ENCODE measurements at places on chromosomes 7 and 10. TPM values are rescaled to one million over a fixed set of nuclear protein-coding genes. Genes with fewer than 3 reads are reported as not detected.

The DNAJB12 gene
- 34.0 TPM for total RNA-seq

GRCh38 chr7:157857578-157858075, 520.8 kb downstream of the DNAJB6 start:
- DNase-seq: no peak

- DNase-seq: no peak
Observed at GRCh38 chr10:2387672-2388071, 650.3 kb upstream of the ADARB2 start.

DNA sequence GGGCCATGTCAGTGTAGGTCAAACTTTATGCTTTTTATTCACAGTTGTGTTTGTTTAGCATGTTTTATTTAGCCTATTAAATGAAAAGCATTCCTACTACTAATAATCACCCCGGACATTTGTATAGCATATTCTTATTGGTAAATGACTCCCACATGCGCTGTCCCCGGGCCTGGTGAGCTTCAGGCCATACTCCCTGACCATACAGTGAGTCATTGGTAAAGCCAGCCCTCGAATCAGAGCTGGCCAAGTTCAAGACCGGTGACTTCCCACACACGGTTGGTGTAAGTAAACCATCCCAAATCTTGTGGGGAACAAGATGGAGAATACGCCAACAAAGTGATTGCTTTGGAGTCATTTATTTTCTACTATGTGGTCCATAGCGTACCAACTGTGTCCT, 238.7 kb upstream of the TCF7L2 start:
- no peak for DNase-seq

- no peak for DNase-seq
Observed at GRCh38 chr7:44748948-44749731, 493 bp downstream of the ZMIZ2 start.

- DNase-seq: no peak
Observed at GRCh38 chr7:27048438-27048837, 47.4 kb downstream of the HOXA1 start.

DNA sequence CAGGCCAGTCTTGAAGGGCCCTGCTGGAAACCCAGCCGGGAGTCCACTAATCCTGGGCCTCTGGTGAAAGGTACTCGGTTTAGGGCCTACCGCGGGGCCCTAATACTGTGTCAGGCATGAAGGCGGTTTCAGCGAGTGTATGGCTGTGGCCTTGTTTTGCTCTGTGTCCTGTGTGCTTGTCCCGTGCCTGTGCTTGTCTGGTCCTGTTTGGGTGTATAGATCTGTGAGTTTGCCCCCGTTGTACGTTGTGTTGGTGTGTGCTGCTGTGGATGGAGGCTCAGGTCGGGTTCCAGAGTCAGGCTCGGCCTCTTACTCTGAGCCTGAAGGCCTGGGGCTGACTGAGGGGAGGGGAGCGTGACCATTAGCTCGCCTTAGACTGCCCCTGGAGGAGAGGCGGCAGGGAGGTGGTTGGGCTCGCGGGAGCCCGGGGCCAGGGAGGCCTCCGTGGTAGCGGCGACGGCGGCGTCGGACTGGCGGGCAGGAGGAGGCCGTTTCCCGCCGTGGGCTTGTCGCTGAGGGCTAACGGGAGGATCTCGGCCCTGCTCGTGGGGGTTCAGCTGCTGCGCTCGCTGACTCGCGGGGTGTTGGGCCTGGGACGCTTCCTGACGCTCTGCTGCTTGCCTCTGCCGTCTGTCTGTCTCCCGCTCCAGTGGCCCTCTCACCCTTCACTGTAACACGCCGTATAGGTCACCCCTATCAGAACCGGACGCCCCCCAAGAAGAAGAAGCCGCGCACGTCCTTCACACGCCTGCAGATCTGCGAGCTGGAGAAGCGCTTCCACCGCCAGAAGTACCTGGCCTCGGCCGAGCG, 2.6 kb downstream of the TLX1 start:
- no peak for DNase-seq

- DNase-seq: no peak
Observed at GRCh38 chr10:60073781-60074656, 167.7 kb upstream of the CCDC6 start.

GRCh38 chr7:155401231-155401630, 56.7 kb upstream of the EN2 start:
- no peak for DNase-seq

DNA sequence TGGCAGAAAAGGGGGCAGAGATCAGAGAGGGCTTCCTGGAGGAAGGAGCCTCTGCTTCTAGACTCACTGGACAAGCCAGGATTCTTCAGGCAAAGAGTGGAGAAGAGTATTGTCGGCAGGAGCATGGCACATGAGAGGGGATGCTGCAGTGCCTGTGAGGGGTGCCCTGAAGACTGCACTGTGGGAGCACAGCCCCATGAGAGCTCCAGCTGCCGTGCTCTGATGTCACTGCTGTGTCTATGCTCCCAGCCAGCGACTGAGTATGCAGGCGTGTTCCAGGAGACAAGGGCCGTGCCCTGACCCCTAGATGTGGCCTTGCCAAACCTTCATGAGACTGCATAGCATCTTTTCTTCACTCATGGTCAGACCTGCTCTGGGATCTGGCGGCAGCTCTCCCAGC, 339.1 kb downstream of the RPS24 start:
- no peak for DNase-seq

- DNase-seq: no peak
Observed at GRCh38 chr10:101441541-101442455, 87.8 kb downstream of the BTRC start.

The TSPAN15 gene
- total RNA-seq: 0.55 TPM

The MMD2 gene
- total RNA-seq: not detected

GRCh38 chr7:90816511-90817142, 220.5 kb downstream of the CDK14 start:
- DNase-seq: no peak

The MCM10 gene
- total RNA-seq: 78.5 TPM

DNA sequence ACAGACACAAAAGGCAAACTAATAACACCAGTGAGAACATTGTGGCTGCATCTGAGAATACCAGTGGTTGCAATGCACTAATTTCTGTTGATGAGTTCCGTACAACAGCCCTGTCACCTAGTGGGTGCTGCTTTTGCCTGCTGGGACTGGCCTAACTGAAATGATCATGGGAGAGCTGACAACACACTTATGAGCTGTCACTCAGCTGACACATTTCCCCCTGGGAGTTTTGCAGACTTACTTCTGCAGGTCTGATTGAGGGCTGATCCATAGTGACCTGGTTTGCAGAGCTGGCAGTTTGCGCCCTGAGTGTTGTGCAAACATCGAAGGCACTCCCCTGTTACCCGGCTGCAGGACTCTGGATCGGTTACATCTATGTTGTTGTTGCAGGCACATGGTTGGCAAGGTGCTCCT, 60.6 kb upstream of the LAMB1 start:
- DNase-seq: no peak

DNA sequence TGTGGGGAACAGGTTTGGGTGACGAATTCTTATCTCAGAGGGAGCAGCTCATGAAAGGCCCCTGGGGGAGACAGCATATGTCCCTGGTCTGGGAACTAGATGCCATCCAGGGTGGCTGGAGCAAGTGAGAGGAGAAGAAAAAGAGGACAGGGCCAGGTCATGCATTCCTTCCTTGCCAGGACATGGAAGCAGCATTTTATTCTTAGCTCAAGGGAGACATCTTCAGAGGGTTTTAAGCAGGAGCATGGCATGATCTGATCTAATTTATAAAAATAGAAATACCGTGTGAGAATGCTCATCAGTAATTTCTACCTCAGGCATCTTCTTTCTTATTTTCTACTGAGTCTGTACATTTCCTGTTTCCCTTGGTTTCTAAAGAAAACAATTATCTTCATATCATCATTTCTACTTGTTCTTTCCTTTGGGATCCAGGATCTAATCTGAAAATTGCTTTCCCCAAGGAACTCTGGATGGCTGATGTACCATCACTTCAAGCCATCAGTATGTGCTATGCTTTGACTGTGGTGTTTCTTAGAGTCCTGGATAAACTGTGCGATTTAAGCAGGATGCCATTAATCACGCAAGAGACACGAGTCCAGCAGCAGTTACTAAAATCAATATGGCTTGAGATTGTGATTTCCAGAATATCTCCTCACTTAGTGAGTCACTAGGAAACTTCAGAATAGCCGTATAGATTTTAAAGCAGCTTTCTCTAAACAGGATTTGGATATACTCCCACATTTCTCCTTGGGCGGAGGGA, 386.2 kb downstream of the GALNT17 start:
- no peak for DNase-seq
